Effector memory CD4-positive, alpha-beta T cell (primary cell): ENCODE measurements at places on chromosomes 2 and 18.

GRCh38 chr2:62382757-62383156, 123.2 kb downstream of the TMEM17 start:
- no peak for DNase-seq

DNA sequence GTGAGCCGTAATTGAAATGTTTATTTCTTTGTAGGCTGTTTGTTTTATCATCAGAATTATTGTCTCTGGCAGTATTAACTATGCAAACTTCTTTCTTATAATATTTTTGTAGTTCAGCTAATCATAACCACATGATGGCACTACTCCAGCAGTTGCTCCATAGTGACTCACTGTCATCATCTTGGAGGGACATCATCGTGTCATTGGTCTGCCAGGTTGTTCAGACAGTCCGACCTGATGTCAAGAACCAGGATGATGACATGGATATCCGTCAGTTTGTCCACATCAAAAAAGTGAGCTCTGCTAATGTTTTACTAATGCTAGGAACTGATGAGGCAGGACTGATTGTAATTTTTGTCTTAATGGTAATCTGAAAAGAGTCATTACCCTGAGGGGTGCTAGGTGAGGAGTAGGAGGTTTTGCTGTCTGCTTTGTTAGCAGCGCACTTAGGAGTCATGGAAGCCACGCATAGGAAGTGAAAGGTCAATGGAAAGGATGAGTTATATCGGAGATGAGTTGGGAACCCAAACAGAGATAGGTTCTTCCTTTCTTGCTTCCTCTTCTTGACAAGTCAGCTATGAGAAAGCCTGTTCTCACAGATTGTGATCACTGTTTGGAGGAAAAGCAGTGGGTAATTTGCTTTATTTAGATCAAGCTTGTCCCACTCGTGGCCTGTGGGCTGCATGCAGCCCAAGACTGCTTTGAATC, 49.2 kb downstream of the PIKFYVE start:
- DNase-seq = no peak

GRCh38 chr18:42184685-42185477, 229.8 kb downstream of the PIK3C3 start:
- no peak for DNase-seq

GRCh38 chr18:6150430-6150829, 255.1 kb upstream of the TMEM200C start:
- no peak for DNase-seq

DNA sequence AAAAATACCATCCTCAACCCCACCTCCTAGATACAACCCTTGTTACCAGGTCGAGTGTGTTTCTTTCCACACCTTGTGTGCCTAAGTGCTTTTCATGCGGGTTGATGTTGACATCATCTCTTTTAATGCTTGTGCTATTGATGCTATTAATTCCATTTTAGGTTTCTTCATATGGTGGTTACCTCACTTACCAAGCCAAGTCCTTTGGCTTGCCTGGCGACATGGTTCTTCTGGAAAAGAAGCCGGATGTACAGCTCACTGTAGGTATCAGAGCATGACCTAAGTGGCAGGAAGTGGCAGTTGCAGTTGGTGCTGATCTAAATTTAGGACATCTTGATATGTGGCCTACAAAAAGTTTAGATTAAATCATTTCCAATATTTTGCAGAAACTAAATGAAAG, 149.9 kb upstream of the TTC39C start:
- peak; percentile 9 for DNase-seq

GRCh38 chr2:59791004-59791618, 762.3 kb downstream of the BCL11A start:
- DNase-seq = no peak

DNA sequence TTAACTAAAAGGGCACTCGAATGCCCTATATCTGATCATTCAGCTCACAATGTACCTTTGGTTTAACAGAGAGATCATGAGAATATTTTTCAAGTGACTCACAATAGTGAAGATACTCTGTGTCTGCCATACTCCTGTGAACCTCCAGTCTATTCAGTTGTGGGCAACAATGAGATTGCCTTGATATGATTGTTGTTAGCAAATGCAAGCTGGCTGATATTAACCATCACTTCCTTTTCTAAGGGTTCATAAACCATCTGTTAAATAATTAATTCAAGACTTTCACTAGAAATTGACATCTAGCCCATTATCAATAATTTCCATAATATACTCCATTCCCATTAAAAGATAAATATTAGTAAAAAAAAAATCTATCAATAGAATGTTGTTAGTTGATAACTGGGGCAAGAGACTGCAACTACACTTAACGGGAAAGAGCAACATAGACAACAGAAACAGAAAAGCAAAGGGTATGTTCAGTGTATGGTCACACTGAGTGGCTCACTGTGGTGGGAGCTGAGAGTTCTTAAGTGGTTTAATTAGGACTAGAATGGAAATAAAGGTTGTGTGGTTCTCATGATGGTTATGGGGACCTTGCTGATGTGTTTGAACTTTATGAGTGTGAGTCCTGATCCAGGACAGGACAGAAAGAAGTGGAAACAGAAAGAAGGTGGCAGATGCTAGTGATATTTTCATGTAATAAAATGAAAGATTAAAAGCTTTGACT, 11.9 kb downstream of the IL18RAP start:
- no peak for DNase-seq

DNA sequence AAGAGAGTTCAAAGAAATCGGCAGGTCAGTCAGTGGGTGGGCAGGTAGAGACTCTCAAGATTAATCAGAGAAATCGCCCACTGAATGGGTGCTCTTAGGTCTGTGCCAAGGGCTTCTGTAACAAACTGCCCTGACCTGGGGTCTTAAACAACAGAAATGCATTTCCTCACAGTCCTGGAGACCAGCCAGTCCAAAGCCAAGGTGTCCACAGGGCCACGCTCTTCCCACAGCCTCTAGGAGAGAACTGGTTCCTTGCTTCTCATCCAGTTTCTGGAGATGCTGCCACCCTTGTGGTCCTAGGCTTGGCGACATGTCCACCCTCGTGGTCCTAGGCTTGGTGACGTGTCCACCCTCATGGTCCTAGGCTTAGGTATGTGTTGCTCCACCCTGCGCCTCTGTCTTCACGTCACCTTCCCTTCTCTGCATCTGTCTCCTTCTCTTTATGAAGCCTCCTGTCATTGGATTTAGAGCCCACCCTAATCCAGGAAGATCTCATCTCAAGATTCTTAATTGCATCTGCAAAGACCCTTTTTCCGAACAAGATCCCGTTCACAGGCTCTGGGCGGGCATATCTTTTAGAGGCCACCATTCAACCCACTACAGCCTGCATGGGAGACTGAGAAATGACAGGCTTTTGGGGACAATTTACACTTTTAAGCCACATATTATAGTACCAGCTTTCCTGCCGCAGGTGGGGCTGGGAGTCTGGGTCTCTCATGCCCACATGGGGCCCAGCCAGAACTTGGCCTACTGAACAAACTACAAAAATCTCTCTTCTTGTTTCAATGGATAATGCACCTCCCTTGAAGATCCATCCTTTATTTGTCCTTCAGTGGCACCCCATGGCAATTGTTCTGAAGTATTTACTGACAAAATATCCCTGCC, 161.3 kb downstream of the ASB1 start:
- no peak for DNase-seq

DNA sequence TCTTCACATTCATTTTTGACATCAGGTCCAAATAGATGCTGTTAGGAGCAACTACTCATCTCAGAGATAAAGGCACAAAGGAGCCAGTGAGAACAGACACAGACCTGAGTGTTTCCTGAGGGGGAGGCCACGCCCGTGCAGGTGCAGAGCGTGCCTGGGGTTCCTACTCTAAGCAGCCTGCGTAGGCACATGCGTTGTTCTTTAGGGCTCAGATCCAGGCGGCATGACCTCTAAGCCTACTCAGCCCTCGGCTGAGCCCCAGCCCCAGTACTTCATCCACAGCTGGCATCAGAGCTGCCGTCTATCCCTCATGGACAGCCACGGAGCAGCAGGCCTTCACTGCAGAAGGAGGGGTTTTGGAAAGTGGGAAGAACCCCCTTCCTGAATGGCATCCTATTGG, 54.9 kb upstream of the PXDN start:
- no peak for DNase-seq

DNA sequence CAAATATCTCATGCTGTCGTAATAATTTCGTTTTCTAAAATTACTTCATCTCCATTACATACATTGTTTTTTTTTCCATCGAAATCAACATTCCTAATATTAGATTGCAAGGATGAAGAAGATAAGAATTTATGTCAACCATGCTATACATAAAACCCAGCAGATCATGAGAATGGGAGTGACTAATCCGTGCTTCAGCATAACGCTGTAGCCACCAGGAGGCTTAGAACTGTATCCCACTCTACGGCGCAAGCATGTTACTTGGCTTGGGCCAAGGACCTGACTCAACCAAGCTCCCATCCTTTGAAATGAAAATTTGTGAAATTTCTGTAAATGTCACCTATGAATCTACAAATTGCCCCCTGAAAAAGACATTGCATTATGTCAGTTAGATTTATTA, 392.5 kb downstream of the FIGN start:
- no peak for DNase-seq

- DNase-seq = no peak
Observed at GRCh38 chr2:2879781-2880180, 497.8 kb downstream of the EIPR1 start.

GRCh38 chr18:36613069-36613468, 215.7 kb downstream of the TPGS2 start:
- DNase-seq = no peak

DNA sequence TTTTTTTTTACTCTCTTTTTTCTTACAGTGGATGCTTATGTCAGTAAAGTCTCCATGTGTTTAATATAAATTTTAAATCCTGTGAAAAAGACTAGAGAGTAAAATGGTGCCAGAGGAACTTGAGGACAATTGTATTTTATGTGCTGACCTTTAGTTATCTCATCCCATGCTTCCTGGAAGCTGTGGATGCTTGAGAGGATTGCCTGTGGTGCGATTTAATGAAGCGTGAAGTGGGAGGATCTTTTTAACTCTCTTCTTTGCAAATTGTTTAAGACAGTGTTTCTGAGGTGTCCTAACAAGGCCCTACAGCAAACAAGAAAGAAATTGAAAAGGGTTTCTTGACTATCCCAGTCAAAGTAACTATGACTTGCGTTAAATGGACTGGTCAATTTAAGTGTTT, 84.2 kb downstream of the DTNA start:
- DNase-seq = no peak

DNA sequence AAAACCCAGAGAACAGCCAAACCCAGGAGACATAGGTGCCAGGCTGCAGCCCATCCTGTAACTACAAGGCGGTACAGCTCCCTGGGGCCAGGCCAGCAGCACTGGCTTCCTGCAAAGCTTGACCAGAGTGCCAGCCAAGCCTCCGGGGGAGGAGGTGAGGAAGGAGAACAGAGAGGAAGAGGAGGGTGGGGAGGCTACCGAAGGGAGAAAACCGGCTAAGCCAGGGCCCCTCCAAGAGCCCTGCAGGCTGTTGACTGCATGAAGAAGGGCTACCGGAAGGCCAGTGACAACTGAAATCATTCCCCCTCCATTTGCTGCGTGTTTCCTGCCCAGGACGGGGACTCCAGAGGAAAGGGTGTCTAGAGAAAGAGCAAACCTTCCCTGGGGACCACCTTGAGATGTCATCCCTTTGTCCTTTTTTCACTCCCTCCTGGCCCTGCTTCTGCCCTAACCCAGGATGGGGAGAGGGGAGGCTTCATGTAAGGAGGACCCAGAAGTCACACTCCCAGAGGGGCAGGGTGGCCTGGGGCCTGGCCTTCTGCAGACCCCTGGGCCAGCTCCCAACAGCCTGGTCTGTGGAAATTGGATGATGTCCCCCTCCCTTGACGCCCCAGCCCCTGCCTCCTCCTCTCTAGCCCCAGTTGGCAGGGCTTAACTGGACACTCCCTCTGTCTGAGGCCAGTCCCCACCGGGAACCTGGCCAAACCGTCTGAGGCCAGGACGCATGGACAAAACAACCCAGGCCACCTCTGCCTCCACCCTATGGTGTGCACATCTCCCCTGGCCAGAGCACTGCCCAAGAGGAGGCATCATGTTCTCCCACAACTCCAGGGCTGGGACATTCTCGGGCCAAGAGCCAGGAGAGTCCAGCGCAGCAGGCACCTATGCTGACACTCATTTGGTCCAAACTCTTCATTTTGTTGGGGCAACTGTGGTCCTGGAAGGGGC, 207.8 kb downstream of the CYP26B1 start:
- DNase-seq = no peak

DNA sequence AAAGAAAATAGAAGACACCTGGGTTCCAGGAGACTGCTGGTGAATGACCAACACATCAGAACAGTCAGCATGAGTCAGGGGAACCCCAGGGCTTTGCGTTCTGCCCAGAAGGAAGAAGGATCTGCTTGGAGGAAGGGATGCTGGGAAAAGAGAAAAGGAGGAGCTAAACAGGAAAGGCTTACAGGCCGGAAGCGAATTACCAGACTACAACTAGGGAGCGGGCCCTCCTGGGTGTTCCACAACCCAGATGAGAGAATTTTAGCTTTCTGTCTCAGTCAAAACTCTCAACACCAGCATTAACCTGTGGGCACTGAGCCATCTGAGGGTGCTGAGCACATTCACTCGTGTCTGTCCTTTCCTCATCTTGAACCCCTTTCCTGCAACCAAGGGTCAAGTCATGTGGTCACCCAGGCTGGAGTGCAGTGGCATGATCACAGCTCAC, 19.2 kb downstream of the CDC42EP3 start:
- no peak for DNase-seq

- DNase-seq = peak; percentile 54
Observed at GRCh38 chr2:218898109-218898878, 17.6 kb downstream of the WNT10A start.

DNA sequence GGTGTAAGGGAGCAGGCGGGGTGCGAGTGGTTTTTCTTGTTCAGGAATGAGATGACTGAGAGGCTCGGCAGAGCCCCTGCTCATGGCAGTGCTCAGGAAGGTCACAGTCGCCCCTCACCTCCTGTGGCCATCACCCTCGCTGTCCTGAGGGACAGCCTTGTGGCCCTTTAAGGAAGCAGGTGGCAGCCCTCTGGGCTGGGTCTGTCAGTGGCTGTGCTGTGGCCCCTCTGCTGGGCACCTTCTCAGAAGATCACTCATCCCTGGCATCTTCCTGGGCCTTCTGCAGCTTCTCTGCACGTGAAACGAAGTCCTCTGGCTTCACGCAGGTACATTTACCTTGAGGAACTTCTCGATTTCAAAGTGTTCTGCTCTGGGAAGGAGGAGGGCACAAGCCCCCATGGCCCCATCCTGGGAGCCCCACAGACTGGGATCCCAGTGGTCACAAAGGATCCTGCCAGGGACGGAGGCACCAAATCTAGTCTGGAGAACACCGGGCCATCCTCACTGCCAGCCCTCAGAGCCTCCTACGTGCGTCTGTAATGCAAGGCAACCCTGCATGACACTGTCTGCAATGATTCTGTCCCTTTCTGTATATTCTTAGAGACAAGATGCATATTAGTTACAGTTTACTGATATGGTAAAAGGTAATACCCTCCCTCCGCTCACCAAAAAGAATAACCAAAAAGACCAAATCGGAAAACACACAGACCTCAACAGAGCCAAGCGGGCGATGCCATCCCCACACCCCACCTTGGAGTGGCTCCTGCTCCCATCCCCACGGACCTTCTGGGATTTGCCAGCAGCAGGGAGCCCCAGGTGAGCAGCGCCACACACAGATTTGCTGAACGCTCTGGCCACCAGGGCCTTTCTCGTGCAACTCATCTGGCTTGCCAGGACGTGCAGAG, 25.9 kb upstream of the FAHD2A start:
- DNase-seq = no peak

- DNase-seq = no peak
Observed at GRCh38 chr2:64980183-64980582, 9.0 kb upstream of the SLC1A4 start.
